ENCODE measurements at places on chromosomes 2 and 18.

- DNase-seq = no peak
These were observed 96.8 kb downstream of the DIS3L2 start for GRCh38 chr2:232058063-232058877.

GRCh38 chr2:68743531-68743930, 8.9 kb downstream of the ARHGAP25 start:
- no peak for DNase-seq

- DNase-seq = no peak
These were observed 95.8 kb upstream of the DSEL start for GRCh38 chr18:67612281-67612680.

DNA sequence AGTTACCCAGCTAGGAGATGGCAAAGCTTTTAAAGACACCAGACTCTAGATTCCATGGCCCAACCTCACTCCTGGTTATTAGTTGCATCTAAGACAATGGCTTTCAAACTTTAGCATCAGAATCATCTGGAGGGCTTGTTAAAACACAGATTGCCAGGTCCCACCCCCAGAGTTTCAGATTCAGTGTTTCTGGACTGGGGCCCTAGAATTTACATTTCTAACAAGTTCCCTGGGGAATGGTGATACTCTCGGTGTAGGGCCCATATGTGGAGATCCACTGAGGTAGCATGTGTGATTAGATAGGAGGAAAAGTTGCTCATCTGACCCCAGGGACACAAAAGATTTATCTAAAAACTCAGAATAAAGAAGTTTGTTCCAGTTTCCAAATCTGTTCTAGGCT, 14.5 kb upstream of the TTR start:
- no peak for DNase-seq

- DNase-seq = no peak
These were observed 1.6 kb downstream of the KLHL29 start for GRCh38 chr2:23386339-23387220.

DNA sequence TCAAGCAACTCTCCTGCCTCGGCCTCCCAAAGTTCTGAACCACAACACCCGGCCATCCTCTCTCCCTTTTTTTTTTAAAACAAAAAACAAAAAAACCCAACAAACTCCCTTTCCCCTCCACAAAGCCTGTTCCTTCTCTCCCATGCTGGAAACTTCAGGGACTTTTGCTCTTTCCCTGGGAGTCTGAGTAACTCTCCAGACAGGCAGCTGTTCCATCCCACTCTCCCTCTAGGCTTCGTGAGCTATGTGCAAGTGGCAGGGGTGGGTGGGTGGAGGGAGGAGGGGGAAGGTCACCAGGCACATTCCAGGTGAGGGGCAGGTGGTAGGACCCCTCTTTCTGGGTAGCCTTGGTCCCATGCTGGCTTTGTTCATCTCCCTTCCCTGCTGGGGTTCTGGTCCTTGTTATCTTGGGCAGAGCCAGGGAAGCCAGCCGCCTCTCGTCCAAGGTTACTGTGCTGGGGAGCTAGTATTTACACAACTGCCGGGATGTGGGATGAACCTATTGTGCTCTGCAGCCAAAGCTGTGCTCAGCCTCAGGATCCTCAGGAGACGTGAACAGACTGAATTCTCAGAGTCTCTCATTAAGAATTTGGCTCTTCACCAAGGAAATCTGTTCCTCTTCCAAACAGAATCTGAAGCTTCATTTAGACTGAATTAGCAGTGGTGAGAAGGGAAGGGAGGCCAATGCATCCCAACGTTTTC, 106.9 kb downstream of the LIPG start:
- DNase-seq = no peak

DNA sequence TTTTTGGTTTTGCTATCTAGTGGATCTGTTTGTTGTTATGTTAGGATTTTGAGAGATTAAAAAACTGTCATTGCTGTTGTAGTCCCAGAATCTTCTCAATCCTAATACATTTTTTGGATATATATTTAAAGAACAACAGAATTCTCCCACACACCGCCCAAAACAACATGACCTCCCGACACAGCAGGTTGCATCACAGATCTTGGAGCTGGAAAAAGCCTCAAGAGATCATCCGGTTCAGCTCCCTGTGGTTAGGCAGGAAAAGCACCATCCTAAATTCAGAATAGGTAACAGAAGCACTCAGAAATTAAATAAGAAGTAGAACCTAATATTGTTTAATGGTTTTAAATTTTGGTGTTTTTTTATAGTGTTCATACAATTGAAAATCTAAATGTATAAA, 251.4 kb upstream of the STON1 start:
- no peak for DNase-seq

DNA sequence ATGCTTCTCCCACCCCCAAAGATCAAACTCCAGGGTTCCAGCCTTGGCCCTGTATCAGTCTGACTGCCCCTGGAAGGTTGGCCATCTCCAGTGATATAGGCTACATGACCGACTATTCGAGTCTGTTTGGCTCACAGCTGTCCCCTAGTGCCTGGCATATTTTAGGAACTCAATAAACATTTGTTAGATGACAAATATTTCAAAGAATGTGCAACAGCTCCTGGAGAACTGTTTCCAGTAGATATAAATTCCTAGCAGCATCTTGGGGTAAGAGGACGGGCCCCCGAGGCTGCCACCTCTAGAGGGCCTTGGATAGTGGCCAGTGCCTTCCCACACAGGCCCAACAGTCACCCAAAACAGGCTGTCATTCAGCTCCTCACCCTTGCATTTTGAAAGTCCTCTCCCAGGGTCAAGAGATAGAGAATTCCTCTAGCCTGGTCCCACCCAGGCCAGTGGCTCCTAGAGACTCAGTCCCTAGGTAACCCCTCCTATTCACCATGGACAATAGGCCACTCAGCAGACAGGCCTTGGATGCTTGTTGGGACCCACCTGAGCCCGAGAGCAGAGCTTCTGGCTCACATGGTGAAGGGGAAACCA, 45.1 kb upstream of the ATP6V1B1 start:
- DNase-seq = no peak

DNA sequence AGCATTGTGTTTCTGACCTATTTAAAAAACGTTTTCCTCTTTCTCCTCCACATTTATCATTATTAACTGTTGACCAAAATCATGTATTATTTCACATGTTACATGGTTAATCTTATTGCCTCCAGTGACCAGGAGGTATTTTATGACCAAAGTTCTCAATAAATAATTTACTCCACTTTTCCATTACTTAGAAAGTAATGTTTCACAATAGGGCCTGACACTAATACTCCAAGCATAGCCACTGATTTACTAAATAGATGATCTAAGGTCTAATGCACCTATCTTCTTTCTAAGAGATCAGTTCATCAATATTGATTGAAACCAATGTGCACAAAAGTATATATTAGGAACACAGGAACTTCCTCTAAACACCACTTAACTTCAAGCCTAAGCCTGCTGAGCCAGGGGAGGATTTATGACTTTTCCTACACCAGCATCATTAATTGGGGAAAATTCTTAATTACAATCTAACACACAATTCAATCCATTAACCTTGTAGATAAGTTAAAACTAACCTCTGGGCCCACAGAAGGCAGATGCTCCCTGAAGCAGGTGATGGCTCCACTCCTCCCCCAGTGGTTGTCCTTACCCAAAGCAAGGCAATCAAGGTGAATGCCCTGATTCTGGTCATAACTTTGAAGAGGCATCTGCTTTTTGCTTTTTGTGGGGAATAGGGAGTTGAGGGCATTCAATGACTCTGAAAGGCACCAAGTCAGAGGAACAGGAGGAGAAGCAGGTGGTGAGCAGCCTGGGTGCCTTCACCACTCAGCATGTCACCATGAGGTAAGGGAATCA, 33.9 kb downstream of the RBMS1 start:
- DNase-seq = no peak

GRCh38 chr2:19786408-19787058, 115.2 kb downstream of the TTC32 start:
- DNase-seq = no peak

DNA sequence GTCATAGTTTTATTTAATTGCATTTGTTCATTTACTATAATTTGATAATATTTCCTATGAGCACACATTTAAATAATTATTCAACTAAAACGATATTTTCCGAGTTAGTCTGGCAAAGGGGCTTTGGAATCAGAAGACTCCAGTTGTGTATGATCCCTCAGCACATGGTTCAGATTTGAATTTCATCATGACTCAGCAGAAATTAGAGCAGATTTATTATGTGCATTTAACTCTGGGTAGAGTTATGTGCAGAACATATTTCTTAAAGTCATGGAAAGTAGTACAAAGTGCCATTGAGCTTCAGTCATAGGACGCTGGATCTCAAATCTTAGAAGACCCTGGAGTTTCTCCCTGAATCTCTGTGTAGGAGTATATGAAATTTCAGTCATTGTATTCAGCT, 106.7 kb downstream of the ADCYAP1 start:
- no peak for DNase-seq

GRCh38 chr2:134660626-134661402, 58.0 kb downstream of the TMEM163 start:
- DNase-seq = no peak

DNA sequence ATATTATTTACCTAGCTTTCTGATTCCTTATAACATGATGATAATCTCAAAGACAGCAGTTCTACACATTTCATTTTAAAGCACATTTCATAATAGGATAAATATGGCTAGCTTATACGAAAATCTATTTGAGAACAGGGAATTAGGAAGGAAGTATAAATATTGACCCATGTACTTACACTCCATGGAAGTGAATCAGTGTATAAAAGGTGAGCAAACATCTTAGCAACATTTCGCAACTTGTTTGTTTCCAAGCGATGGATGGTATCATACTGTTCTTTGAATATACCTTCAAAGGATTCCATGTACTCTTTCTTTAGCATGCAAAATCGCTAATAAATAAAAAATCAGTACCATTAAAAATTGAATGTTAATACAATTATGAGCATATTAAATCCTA, 53.1 kb downstream of the CWC22 start:
- no peak for DNase-seq

GRCh38 chr2:138720035-138720838, 60.0 kb downstream of the NXPH2 start:
- no peak for DNase-seq

DNA sequence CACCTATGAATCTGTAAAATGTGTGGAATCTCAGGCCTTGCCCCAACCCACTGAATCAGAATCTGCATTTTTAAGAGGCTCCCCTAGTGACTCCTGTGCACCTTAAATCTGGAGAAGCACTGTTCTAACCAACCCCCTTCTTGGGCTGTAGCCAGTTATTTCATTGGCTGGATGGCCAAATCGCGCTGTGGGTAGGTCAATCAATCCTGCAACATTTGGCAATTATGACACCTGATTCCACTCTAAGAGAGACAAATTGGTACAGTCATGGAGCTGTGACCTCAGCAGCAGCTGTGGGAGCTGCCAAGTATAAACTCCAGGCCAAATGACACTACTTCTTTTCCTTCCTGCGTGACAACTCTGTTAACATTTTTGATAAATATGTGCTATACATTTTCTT, 208.7 kb downstream of the CLIP4 start:
- no peak for DNase-seq

- no peak for DNase-seq
These were observed 199.1 kb upstream of the SLC14A2 start for GRCh38 chr18:45416168-45416567.

GRCh38 chr2:122023059-122023864, 267.8 kb downstream of the TSN start:
- no peak for DNase-seq

DNA sequence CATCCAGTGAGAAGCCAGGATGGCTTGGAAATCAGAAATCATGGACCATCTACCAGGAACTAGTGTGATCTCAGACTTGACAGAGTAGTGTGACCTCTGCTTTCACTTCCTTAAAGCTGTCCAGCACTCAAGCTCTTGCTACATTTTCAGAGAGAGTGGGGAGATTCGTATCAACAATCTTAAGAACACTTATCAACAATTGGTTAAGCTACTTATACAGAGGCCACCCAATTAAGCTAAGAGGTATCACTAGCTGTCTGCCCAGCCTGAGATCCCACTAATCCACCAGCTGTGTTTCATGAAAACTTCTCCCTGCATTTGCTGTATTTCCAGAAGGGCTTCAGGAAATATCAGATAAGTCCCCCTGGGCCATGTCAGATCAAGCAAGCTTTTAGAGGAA, 4.2 kb downstream of the RPRM start:
- no peak for DNase-seq

DNA sequence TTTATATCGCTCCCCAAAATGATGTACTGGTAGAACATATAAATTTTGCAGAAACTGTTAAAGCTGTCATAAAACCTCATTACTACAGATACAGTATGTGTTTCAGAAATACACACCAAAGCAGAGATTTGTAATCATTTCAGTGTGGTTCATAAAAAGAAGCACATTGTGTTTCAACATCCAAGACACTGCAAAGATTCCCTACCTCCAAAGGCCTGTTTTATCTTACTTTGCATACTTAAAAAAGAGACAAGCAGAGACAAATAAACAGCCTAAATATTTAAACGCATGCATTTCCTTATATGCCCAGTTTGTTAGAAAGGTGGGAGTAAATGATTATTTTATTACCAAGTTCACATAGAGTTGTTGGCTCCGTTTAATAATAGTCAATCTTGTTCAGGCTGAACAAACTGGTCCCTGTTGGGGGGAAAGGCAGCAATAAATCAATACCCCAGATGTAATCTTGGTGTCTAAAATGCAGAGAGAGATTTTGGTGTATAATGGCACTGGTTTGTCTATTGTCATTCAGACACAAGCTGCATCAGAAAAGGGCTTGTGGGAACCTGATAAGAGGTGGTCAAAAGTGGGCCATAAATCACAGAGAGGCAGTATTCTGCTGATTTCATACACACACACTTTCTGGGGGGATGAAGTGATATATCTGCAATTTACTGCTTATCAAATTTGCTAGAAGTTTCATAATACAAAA, 321.4 kb upstream of the ETAA1 start:
- no peak for DNase-seq

- DNase-seq = no peak
These were observed 56.2 kb downstream of the POLR1A start for GRCh38 chr2:86049529-86049928.

DNA sequence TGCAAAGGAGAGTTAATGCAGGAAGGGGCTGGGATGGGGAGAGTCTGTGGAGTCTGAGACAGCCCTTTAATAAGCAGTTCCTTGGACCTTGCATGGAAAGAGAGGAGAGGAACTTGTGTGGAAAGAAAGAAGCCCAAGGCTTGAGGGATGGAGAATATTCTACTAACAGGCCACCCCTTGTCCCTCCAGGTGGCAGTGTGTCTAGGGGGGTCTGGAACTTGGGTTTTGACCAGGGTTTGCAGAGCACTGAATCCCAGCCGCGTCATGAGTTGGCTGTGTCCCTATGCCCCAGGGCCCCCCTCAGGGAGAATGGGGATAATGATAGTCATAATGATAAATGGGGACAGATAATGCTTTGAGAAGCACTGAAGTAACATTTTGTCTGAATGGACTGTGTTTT, 15.0 kb downstream of the TCF7L1 start:
- no peak for DNase-seq

- DNase-seq = no peak
These were observed 447.7 kb upstream of the FANCL start for GRCh38 chr2:58688813-58689212.

DNA sequence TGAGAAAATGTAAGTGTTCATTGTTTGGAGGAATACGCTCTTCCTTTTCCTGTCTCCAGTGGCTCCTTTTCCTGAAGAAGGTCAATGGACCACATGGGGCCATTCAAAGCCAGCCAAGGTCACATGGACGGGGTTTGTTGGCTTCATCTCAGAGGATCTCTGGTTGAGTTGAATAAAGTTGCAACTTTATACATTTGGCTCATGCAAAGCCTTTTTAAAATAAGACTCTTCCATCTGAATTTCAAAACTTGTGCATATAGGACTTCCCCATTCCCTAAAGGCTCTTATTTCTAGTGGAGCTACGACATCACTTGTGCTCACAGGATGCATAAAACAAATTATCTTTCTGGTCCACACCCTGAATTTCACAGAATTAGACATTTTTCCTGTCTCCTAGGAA, 235.5 kb downstream of the CMPK2 start:
- DNase-seq = no peak

All from naive thymus-derived CD8-positive, alpha-beta T cell (primary cell).